ENCODE measurements at places on chromosomes 5 and 9.
A peak's percentile ranks its signal among the peaks of the same experiment; 100 is the strongest.

- peak; percentile 88 for DNase-seq
These were observed 12.5 kb downstream of the OR2S2 start for GRCh38 chr9:35945341-35946018.

GRCh38 chr5:89129941-89130340, 247.0 kb upstream of the MEF2C start:
- peak; percentile 11 for DNase-seq

DNA sequence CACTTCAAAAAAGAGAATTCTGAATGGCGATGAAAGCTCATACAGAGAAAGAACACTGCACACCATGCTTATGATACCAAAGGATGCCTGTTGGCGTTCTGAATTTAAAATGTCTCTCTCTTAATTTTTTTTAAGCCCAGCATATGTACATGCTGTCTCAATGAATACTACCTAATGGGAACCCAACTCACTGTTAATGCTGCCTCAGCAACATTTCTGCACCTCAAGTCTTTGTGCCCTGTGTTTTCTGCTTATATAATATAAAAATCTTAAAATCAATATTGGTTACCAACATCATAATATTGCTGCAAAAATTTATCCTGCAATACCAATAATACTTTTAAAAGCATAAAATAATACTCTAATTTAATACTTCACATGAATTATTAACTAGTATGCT, 44.1 kb upstream of the POU5F2 start:
- DNase-seq: no peak

- no peak for DNase-seq
These were observed 159.9 kb downstream of the NTRK2 start for GRCh38 chr9:84829471-84829870.

DNA sequence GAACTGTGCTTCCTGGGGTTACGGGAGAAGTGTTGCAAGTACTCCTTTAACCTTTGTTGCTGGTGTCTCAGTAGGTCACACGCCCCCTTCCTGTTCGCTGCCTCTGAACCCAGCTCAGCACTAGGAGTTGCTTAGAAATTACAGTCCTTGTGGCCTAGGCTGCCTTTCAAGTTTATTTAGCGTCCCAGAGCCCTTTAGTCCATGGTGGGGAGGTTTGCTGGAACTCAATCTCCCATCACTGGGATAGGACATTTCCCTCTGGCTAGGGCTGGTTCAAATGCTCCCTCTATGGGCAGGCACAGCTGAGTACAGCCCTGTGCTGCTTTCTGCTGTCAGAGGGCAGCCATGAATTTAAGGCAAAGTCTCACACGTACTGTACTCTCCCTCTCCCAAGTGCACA, 4.7 kb downstream of the IFNA8 start:
- DNase-seq: no peak

DNA sequence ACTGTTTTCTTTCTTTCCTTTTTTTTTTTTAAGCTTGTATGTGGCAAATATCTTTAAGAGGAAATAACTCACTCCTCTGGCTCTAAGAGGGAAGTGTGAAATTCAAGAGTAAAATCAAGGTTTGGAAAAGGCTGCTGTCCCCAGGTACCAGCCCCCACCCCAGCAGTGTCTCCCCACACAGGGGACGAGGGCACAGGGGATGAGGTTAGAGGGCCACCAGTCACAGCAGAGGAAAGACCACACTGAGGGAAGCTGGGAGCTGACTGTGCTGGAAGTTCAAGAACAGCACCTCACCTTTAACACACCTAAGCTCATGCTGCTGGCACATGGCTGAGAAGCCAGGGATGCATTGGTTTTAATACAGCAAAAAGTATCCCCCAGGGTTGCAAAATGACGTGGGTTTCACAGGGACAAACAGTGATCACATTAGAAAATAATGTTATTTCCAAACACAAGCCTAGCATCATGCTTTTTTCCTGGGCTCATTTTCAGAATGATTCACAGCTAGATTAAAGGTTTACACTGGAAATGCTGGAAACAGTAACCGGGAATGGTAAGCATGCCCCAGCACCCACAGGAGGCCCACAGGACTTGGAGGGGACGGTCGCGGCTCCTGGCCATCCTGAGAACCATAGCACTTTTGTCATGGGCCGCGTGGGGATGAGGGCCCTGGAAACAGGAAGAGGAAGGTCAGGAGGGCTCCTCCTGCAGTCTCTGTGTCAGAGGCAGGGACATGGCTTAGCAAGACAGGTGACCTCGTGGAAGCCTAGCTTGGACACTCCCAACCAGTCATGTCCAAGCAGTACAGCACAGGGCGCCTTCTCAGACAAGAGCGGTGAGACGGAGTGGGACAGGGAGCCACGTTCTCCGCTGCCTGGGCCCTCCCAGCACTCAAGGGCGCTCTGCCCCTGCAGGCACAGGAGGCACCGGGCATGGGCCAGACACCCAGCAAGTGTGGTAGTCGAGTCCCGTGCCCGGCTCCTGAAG, 6.9 kb downstream of the LPCAT1 start:
- peak; percentile 54 for DNase-seq

GRCh38 chr5:52830650-52831049, 42.9 kb downstream of the ITGA1 start:
- DNase-seq: no peak

- no peak for DNase-seq
These were observed 172.9 kb upstream of the RAD23B start for GRCh38 chr9:107110153-107110552.

- peak; percentile 40 for DNase-seq
These were observed 4.4 kb downstream of the SNX24 start for GRCh38 chr5:122849771-122850170.

GRCh38 chr9:81969971-81970370, 18.6 kb upstream of the SPATA31D1 start:
- DNase-seq: no peak

GRCh38 chr5:13477118-13477737, 467.3 kb downstream of the DNAH5 start:
- peak; percentile 87 for DNase-seq

- no peak for DNase-seq
These were observed 42.9 kb upstream of the RNF130 start for GRCh38 chr5:180114304-180115003.
